Sciatic nerve (tissue), 2 donors: ENCODE measurements at places on chromosomes 7 and 10.

DNA sequence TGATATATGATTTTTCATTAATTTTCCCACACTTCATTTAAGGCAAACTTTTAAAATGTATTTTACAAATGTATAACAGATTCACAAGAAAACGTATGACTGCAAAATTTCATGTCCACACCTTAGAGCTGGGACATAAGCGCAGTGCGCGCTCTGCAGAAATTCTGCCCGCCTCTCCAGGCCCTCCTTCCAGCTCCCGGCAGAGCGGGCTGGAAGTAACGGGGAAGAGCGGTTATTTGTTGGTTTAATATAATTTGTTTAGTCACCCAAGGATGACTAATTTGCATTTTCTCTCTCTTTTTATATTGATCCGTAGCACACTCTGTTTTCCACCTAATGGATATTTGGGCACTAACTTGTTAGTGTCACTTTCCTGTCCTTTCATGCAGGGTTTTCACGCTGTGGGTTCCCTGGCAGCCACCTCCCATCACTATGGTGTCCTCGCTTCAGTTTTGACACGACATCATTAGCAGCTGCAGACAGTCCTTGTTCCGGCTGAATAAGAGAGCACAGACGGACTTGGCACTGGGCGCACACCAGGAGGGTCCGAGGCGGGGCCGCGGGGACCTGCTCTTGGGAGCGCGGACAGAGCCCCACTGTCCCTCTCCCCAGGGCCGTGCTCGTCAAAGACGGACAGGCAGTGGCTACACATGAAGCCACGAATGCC, 129.2 kb upstream of the SEC61G start:
- DNase-seq = no peak

GRCh38 chr7:50667789-50668226, 102.6 kb upstream of the DDC start:
- no peak for DNase-seq

GRCh38 chr7:50665403-50666123, 100.4 kb upstream of the DDC start:
- DNase-seq = no peak

DNA sequence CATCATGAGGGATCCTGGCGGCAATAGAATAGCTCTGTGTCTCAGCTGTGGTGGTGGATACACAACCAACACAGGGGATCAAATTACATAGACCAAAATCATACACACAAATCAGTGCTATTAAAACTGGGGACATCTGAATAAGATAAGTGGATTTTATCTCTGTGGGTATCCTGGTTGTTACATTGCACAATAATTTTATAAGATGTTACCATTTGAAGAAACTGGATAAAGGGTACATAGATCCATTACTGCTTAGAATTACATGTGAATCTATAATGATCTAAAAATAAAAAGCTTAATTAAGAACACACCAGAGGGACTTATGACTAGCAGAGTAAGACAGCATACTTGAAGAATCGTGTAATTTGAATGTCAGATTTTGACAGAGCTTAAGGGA, 8.2 kb upstream of the FAM3C start:
- DNase-seq = no peak

DNA sequence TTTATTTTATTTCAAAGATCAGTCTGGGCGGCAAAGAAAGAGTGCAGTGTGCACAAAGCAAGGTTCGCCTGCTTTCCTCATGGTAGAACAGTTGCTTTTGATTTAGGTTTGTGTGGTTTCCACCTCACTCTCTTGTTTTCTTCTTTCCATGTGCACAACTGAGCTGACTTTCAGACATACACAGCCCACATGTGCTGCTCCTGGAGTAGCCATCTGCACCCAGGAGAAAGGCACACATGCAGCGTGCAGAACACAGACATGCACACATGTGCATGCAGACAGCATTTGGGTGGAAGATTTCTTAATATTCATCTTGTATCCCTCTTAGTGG, 302.1 kb downstream of the FZD1 start:
- no peak for DNase-seq

- DNase-seq = no peak
Observed at GRCh38 chr10:80284522-80284921, 4.9 kb downstream of the MAT1A start.

- no peak for DNase-seq
Observed at GRCh38 chr10:66214721-66215404, 711.0 kb upstream of the LRRTM3 start.

DNA sequence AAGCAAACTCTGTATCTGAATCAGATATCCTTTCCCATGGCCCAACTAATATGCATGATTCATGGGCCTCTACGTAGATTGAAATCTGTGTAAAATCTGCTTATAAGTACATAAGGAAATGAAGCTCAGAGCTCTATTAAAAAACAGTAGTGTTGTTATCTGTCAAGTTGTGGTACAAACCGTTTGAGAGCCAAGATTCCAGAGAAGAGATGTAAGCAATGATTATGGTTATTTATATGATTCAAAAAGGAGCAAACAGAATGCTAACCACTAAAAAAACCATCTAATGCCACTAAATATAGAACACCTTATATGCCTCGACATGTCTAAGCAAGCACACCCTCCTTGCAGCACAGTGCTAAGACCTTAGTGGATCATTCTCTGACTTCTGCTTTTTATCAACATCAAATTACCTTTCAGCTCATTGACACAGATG, 26.6 kb downstream of the RPP38 start:
- DNase-seq = no peak

GRCh38 chr10:12782537-12782936, 219.0 kb downstream of the CCDC3 start:
- DNase-seq = no peak

DNA sequence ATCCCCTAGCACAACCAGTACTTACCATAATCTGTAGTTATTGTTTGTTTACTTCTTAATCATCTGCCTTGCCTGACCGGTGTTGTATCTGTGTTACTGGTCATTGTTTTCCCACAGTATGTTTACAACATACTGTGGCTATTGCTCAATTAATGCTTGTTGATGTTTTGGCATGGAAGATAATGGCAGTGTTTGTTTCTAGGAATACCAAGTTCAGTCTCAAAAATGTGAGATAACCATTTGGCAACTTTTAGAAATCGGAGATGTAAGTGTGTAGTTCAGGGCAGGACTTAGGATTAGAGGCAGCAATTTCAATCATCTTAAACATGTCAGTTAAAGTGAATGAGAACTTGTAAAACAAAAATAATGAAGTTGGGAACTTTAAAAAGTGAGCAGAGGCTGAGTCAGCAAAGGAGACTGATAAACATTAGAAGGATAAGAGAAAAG, 8.2 kb downstream of the MINDY3 start:
- no peak for DNase-seq

- DNase-seq = peak; percentile 30
Observed at GRCh38 chr10:101745074-101745696, 30.7 kb downstream of the FGF8 start.

DNA sequence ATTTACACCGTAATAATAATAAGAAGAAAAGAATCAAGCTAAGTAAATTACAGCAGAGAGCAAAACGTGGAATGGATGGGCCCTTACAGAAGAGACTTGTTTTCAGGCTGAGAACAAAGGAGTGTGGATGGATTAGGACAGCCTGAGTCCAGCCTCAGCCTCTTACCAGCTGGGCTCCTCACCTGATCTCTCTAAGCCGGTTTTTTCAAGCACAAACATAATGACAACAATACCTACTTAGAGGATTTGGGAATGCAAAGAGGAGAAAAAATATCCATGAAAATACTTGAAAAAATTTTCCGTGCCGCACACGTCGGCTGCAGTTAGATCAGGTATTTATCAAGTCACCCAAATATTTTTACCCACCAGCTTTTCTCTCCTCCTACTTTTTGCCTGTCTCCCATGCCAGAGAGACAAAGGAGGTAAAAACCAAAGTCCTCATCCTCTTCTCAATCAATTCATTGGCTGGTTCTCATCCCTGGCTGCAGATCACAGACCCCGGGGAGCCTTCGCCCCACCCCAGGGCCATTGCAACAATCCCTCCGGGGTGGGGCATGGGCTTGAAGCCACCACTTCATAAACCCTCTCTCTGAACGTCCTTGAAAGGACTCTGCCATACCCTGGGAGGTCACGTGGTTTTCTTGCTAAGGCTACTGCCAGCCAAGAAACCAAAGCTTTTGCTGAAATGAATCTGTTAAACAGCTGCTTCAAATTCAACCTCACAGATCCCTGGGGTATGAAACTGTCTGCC, 29.7 kb upstream of the GTF2I start:
- DNase-seq = no peak

- DNase-seq = no peak
Observed at GRCh38 chr10:75446508-75446907, 15.1 kb downstream of the LRMDA start.

- DNase-seq = no peak
Observed at GRCh38 chr7:38217672-38218071, 39.6 kb downstream of the STARD3NL start.

DNA sequence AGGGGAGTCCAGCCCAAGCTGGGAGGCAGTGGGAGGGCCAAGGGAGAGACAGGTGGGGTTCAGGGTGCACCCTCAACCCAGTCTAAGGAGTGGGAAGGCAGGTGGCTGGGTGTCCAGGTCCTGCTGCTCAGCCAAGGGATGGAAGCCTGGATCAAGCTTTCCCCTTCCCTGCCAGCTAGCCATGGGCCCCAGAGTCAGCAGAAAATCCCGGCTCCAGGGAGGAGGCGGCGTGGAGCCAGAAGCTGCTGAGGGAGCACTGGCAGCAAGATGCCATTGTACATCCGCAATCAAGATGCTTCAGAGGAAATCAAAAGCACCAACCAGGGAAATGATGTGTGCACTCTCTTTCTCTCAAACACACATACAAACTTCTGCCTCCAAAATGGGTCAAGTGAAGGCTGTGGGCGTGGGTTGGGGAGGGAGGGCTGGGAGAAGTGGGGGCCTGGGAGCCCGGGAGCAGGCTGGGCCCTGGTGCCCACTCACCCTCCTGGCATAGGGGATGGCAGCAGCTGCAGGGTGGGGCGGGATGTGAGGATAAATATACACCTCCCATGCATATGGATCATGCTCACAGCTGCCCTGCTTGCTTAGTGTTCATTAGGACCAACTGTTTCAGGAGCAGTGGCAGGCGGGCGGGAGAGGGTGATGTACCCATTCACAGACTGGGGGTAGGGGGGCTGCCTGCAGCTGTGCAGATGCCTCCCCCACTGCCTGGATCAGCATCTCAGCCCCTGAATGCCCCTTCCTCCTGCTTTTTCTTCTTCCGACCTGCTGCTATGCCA, 24.2 kb downstream of the TRIM8 start:
- DNase-seq = no peak

- DNase-seq = peak; percentile 98
Observed at GRCh38 chr7:134646425-134647305, at the start of gene BPGM. Gene BPGM, plus strand, starts transcription at chr7:134646853. Its CDS starts 14,655 bp downstream, at chr7:134661508.

DNA sequence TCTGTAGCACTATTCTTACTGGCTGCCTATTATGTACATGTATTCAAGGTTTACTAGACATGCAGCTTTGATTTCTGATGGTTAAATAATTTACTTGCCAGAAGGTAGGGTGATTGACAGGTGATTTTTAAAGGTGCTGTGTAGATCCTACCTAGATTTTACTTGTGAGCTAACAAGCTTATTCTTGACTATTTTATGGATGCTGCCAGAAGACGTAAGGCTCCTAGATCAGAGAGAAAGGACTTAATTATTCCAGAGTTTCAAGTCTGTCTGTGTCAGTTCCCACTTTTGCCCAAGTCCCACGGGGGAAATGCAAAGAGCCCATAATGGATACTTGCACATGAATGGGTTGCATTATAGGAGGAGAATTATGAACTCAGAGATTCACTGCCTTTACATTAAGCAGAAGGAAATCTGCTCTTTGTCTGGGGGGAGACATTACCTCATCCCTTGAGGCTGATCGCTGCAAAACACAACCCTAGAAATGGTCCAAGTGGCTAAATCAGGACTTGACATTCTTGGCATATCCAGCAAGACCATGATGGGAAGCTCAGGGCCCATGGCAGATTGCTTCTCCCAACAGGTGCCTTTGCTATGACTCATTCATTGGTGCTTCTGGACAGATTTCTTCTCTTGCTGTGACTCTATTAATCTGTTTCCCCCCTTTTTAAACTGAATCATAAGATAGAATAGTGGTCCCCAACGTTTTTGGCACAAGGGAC, 32.1 kb downstream of the GPR158 start:
- no peak for DNase-seq

- DNase-seq = no peak
Observed at GRCh38 chr7:107180378-107180777, 11.6 kb downstream of the HBP1 start.
